Stimulated activated CD8-positive, alpha-beta memory T cell treated with anti-CD3 and anti-CD28 coated beads, Interleukin-15, amount 100 ng/mL, for 1 hour (primary cell): ENCODE measurements at places on chromosomes 3 and 15.

DNA sequence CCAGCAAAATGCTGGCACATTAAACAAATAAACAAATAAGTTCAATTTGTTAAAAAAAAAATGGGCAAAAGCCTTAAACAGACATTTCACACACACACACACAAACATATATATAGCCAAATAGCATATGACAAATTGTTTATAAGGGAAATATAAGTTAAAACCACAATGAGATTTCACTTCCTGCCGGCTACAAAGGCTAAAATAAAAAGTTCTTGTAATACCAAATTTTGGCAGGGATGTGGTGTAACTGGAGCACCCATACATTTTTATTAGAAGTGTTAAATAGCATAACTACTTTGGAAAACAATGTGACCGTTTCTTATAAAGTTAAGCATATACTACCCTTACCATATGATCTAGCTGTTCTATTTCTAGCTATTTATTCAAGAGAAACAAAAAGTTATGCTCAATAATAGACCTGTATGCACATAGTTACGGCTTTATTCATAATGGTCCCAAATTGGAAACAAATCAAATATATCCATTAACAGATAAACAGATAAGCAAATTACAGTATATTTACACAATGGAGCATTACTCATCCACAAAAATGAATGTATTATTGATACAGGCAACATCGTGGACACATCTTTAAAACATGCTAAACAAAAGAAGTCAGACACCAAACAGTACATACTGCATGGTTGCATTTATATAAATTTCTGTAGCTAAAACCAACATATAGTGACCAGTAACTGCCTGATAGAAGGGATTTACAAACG, 93.9 kb downstream of the EOMES start:
- DNase-seq = no peak

- no peak for DNase-seq
Measured at GRCh38 chr15:64144565-64145281, 6.8 kb upstream of the SNX22 start.

DNA sequence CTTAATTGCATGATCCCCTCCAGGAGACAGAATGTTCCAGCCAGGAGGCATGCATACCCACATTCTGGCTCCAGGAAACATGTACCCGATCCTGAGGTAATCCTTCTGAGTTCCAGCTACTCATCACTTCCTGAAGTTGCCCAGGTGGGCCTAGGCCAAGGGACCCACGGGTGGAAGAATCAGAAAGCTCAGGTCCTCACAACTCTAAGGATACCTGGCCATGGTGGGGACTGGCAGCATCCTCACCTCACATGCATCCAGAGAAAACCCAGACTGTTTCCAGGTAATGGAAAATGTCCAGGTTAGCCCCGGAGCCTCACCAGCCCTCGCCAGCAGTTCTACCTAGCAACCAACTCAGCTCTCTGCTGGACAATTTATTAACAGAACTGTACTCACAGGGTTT, 78.2 kb downstream of the DAPK2 start:
- DNase-seq = no peak

- DNase-seq = no peak
Measured at GRCh38 chr3:155352900-155353490, 59.5 kb upstream of the STRIT1 start.

GRCh38 chr3:25474052-25474451, 46.0 kb downstream of the RARB start:
- no peak for DNase-seq

GRCh38 chr3:27715454-27715806, 6.7 kb downstream of the EOMES start:
- DNase-seq = no peak

DNA sequence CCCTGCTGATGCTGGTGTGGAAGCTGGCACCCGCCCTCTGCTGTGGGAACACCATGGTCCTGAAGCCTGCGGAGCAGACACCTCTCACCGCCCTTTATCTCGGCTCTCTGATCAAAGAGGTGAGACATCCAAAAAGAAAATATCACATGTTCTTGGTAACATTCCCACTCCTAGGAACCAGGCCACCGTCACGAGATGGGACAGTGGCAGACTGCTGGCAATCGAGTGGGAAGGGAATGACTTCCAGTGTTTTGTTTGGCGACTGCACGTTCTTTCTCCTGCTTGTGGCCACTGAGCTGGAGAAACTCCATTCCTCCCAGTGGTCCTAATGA, 14.3 kb downstream of the ALDH1A3 start:
- DNase-seq = no peak

- DNase-seq = no peak
Measured at GRCh38 chr15:70382009-70382749, 284.5 kb upstream of the TLE3 start.

- no peak for DNase-seq
Measured at GRCh38 chr15:88465633-88466224, 1.5 kb downstream of the MRPL46 start.

GRCh38 chr3:23128655-23129054, 74.5 kb upstream of the UBE2E2 start:
- no peak for DNase-seq

DNA sequence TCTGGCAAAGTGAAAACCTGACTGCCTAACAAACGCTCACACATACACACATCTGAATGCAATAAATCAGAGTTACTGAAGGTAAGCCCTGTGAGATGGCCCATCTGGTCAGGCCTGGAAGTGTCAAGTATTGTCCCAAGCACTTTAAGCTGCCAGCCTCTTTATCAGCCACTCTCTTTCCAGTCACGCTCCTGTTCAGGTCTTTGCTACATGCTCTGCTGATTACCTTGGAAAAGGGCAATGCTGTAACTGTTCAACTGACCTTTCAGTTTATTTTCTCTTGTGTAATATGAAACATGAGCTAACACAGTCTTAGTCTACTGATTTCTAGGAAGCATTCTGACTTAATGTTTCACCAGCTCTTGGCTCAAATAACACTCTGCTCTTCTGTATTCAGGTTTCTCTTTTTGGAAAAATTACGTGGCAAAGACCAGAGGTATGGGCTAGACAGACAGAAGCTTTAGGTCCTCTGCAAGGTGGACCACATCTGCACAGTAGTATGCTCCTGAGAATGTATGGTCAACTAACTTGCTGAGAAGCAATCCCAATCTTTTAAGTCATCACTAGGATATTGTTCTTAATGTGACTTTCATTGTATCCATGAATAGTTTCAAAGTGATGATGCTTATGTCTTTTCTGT, 44.5 kb downstream of the GBE1 start:
- no peak for DNase-seq

- no peak for DNase-seq
Measured at GRCh38 chr3:186534113-186534669, 10.0 kb downstream of the CRYGS start.

- DNase-seq = no peak
Measured at GRCh38 chr3:36954452-36955134, 9.7 kb upstream of the TRANK1 start.

DNA sequence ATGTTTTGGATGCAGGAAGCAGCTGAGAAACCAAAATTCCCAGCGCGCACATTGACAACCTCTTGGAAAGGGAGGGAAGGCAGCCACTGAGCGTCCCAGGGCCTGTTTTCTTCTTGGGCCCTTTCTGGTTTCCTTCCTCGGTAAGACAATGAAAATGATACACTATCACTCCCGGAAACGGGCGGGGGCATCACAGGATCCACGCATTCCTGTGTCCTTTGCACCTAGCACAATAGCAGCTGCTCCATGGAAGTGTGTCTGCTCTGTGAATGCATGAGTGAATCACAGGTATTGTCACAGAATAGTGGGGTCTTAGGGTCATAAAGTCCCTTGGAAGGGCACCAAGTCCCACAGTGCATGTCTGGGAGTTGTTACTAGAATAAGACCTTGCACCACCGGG, 6.3 kb upstream of the ITPKA start:
- DNase-seq = no peak

DNA sequence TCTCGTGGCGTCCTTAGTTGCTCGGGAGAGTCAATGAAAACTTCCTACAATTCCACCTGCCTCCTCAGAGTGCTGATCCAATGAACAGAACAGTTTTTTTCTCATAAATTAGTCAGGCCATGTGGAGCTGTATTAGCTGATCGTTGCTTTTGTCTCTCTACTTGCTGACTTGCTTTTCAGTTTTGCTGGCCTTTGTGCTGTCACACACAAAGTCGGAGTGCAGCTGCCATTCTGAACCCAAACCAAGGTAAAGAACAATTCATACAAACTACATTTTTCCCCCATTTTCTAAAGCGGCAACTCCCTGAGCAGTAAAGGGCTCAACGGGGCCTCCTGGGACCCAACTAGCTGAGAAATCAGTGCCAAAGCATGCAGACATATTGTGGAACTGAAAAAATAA, 43.1 kb downstream of the MEIS2 start:
- DNase-seq = no peak

- DNase-seq = no peak
Measured at GRCh38 chr3:133782454-133782853, 23.2 kb upstream of the SRPRB start.

DNA sequence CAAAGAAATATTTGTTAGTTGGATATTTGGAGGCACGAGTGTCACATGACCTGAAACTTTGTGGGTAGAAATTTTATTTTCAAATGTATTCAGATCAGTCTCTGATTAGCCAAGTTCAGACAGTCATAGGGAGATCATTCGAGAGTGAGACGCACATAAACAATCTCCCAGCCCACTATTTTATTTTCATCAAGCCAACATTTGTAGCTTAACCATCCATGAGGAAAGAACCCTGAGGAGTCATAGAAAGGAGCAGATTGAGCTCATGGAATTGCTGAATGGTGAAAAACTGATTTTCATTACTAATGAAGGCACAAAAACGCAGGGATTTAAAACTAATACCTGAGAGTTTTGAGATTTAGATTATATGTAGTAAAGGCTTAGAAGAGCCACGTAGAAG, 548.7 kb downstream of the NSUN3 start:
- DNase-seq = no peak

DNA sequence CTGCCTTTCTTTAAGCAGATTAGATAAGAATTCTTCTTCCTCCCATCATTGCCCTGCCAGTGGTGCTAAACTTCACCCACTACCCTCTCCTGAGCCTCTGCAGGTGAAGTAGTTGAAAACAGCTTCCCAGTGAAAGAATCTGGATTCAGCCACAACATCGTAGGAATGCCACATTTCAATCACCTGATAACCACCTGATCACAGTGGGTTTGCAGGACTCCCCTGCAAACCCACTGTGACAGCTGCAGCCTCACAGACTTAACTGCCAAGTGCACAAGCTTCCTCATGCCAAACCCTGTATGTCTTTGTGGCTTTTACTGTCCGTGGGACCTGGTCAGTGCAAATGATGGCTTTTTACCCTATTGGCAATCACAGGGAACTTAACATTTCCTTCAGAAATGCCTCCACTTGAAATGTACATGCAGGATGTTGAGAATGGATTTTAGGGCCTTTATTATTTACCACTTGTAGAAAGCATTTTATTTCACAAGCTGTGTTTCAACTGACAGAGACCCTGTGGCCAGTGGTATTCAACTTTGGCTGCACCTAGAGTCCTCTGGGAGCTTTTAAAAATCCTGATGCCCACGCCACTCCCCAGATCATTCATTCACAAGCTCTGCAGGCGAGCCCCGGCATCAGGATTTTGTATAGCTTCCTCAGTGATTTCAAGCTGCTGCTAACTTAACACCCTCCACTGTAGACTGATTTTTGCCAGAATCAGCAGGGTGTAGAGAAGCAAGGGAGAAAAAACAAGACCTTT, 49.1 kb downstream of the OXNAD1 start:
- DNase-seq = no peak

DNA sequence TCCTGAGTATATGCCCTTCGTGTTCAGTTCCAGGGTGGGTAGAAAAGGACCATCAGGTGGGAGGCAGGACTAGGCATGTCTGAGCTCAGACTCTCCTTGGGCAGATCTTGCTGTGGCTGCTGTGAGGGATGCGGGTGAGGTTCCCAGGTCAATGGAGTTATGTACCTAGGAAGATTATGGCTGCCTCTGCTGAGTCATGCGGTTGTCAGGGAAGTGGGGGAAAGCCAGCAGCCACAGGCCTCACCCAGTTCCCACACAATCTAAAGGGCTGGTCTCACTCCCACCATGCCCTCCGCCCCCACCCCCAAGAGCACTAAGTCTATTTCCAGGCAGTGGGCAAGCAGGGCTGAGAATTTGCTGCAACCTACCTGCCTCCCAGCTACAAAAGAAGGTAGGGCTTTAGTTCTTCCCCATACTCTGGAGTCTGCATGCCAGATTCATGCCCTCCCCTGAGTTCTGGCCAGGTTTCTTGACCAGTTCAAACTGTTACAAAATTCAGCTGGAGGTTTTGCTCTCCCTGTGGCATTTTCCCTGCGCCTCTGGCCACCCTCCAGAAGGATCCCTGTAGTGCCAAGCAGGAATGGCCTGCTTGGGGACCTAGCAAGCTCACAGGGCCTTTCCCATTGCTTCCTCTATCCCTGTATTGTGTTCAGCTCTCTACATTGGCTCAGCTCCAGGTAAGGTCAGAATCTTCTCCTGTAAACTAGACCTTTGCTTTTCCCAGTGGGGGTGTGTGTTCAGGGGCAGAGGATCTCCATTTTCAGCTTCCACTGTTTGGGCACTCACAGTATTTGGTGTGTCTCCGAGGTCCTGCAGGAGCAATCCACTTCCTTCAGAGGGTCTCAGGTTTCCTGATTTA, 12.7 kb upstream of the TMCO5A start:
- no peak for DNase-seq

- no peak for DNase-seq
Measured at GRCh38 chr3:189195302-189195701, 23.5 kb downstream of the TPRG1 start.

GRCh38 chr3:14483286-14483685, 56.9 kb downstream of the GRIP2 start:
- DNase-seq = no peak

GRCh38 chr15:25803541-25803940, 59.6 kb downstream of the ATP10A start:
- DNase-seq = no peak

DNA sequence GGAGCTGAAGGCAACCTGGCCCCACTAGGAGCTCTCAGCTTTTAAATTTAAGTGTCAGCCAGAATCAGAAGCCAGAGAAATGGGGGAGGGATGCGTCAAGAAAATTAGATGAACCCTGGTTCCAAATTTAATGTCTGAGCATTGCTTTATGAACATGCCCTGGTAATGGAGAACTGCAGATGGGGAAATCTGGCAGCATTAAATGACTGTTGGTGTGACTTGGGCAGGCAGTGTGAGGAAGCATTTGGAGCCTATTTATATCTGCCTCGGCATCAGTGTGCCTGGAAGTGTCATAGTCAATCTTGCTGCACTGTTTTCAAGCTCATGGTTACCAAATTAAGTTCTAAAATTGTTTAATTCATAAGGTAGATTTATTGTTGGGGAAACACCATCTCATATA, 29.0 kb downstream of the NME9 start:
- DNase-seq = no peak

- DNase-seq = no peak
Measured at GRCh38 chr3:86792316-86792715, 198.6 kb downstream of the VGLL3 start.

- DNase-seq = no peak
Measured at GRCh38 chr3:105747060-105747541, 121.7 kb downstream of the CBLB start.

- DNase-seq = no peak
Measured at GRCh38 chr15:89772932-89773583, 3.1 kb upstream of the MESP2 start.

- DNase-seq = no peak
Measured at GRCh38 chr15:54462511-54462913, 484.3 kb downstream of the UNC13C start.
